ENCODE measurements at places on chromosomes 11 and 22.

- DNase-seq: no peak
These were observed 232.8 kb upstream of the UBASH3B start for GRCh38 chr11:122422682-122423081.

DNA sequence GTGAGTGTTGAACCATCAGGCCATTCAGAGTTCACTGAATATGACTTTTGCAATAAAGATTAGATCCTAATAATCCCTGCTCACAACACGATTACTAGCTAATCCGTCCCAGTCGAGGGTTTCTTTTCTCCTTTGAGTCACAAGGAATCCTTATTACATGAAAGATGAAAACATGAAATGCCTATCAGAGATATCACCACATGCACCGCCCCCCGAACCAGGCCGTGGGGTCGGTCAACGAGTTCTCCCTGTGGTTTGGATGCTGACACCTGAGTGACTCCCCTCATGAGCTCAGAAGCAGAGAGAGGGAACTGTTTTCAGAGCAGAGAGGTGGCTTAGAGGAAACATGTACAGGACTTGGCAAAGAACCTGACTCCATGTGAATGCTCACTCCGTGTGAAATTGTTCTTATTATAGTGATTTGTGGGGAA, 263.3 kb downstream of the ETS1 start:
- peak; percentile 54 for DNase-seq

DNA sequence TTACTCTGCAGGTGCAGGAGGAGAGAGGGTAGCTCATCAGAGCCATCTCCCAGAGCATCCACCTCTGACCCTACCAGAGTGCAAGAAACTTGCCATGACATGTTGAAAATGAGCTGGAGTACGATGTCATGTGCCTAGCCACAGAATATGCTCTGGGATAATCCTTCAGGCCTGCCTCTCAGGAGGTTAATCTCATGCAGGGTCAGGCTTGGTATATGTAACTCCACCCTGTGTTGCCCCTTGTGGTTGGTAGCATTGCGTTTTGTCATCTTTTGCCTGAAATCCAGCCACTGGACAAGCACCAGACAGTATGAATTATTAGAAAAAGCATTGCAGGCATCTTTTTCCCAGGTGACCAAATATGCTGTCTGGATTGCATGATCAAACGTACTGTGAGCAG, 36.2 kb downstream of the CNTF start:
- no peak for DNase-seq

GRCh38 chr11:67006029-67006884, 16.7 kb upstream of the SYT12 start:
- no peak for DNase-seq

DNA sequence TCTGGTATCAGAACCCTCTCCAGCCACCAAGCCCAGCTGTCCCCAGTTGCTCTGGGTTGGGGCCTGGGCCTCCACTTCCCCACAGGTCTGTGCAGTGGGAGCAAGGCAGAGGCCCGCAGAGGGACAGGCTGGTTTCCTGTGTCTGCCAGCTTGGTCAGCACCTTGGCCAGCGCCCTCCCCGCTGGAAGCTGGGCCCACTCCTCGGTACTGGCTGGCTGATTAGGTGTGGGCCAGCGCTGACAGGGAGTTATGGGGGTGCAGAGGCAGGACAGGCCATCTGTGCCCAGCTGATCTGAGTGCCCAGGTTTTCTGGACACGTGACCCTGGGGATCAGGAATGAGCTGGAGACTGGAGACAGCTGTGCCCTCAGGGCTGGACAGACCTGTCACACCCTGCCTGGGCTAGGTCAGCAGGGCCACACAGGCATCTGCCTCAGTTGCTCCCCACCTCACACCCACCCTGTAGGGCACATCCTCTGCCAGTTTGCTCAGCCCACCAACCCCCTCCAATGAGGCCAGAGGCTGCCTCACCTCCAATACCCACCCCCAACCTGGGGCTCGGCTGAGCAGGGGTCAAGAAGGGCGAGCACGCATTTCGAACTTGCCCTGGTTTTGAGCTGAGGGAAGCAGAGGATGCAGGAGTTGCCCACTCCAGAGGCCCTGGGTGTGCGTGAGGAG, 175.3 kb downstream of the IGLL1 start:
- DNase-seq: peak; percentile 23

- no peak for DNase-seq
These were observed 10.6 kb downstream of the PLEKHB1 start for GRCh38 chr11:73656985-73657384.

- DNase-seq: no peak
These were observed 12.8 kb downstream of the ETS1 start for GRCh38 chr11:128574576-128575011.

- DNase-seq: no peak
These were observed 171.9 kb upstream of the MPPED2 start for GRCh38 chr11:30758012-30758411.

GRCh38 chr11:48107188-48107704, 109.4 kb upstream of the OR4B1 start:
- peak; percentile 35 for DNase-seq

GRCh38 chr11:75592715-75593114, 30.7 kb downstream of the SERPINH1 start:
- no peak for DNase-seq
